ENCODE measurements at places on chromosomes 11 and 22. TPM values are rescaled to one million over a fixed set of nuclear protein-coding genes. Genes with fewer than 3 reads are reported as not detected.

DNA sequence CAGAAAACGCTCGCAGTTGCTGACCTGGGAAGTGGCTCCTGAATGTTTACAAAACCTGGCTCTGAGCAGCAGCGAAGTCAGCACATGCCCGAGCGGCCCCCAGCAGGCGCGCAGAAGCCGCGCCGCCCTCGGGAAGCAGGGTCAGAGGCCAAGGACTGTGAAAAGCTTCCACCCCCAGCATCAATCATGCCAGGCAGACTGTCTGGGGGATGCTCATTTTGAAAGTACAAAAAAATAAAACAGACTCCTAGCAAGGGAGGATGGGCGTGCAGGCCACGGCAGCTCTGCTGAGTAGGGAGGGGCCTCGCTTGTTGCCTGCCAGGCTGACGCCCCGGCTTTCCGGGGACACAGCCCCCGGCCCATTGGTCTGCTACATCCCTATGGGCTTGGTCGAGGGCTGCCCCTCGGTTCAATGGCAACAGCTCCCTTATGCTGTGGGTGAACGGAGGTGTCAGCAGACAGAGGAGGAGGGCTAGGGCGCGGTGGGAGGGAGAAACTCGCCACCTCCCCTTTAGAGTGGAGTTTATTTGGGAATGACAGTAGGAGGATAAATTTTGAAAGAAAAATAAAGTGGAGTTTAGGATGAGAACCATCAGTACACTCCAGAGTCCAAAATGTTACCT, 37.7 kb upstream of the GNB1L start:
- peak; percentile 49 for DNase-seq
- H3K4me3 ChIP-seq = peak overlapping the region; percentile 50
- H3K27ac ChIP-seq = peak overlapping the region; percentile 85

- H3K36me3 ChIP-seq = no peaks in the 10 kb centered on the region
- H3K4me1 ChIP-seq = peaks cover 2% of the 10 kb centered on the region
- peaks cover 35% of the 10 kb centered on the region for H3K27me3 ChIP-seq
- DNase-seq = no peak
- no peak overlapping the region for H3K4me3 ChIP-seq
Measured at GRCh38 chr22:46538814-46539160, 1.4 kb upstream of the CELSR1 start.

GRCh38 chr22:39471381-39472141, 14.7 kb downstream of the MGAT3 start:
- H3K4me1 ChIP-seq = peaks cover 22% of the 10 kb centered on the region
- H3K36me3 ChIP-seq = no peaks in the 10 kb centered on the region
- DNase-seq = peak; percentile 26
- H3K4me3 ChIP-seq = no peak overlapping the region
- no peaks in the 10 kb centered on the region for H3K27me3 ChIP-seq

DNA sequence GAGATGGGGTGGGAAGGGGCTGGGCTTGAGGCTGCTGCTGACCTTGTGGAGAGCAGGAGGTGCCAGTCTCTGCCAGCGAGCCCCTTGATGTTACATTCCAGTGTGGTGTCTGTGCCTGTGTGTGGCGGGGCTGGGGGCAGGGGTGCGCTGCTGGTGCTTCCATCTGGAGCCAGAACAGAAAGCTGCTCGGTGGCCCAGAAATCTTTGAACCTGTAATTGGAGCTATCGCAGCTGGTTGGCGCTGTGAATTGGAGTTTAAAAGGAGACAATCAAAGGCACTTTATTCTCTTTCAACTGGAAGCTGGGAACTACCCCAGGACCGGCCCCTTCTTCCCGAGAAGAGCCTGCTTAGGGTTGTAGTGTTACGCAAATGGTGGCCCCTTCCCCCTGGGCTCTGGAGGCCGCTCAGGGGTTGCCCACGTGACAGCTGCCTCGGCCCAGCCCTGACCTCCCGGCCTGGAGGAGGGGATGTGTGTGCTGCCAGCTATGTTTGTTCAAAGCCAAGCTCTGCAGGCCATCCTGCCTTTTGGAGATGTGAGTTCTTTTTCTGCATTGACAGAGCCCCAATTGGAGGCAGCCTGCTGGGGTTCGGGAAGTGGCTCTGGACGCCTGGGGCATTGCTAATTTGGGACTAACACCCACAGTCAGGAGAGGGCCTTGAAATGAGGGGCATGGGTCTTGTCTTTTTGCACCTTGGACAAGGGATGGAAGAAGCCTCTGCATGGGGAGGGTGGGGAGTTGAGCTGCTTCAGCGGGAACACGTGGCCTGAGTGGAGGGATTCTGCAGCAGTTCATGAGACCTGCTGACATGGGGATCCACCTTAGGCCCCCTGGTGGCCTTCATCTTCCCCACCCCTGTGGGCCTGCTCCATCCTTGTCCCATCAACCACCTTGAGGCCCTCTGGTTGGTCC, 14.0 kb upstream of the ARSA start:
- no peak overlapping the region for H3K4me3 ChIP-seq
- no peaks in the 10 kb centered on the region for H3K36me3 ChIP-seq
- no peak overlapping the region for H3K27ac ChIP-seq
- H3K4me1 ChIP-seq = no peaks in the 10 kb centered on the region

DNA sequence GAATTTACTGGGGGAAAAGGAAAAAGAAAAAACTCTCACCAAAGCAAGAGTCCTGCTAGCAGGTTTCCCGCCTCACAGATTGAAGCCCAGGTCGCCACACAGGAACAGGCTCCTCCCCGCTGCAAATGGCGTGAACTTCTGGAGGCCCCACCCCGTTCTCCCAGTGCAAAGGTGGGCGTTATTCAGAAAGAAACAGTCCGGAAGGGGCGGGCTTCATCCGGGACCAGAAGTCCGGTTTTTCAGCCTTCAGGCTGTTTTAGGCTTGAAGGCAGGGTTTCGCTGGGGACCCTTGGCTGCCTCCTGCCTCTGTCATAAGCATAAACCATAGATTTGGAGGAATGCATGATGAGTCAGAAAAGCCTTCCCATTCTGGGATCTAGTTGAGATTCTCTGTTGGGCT, 148.3 kb upstream of the POU2AF2 start:
- no peak overlapping the region for H3K4me3 ChIP-seq
- DNase-seq = no peak
- H3K4me1 ChIP-seq = no peaks in the 10 kb centered on the region
- H3K27me3 ChIP-seq = peaks cover 5% of the 10 kb centered on the region
- no peak overlapping the region for H3K27ac ChIP-seq

DNA sequence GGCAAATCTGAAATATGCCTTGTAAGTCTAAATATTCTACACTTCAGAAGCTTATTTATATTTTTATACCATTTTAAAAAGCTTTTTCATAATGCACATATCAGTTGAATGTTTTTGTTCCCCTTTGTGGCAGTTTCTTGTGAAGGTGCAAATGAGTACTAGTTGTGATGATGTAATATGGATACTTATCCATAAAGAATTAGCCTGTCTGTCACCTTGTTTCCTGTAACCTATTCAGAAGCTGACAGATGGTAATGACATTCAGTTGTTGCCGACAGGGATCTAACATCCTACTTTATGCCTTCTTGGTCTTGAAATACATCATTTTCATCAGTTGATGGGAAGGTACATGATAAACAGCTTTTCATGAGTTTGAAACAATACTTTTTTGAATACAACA, 2.9 kb downstream of the QSER1 start:
- H3K4me3 ChIP-seq = no peak overlapping the region
- no peak for DNase-seq
- no peaks in the 10 kb centered on the region for H3K36me3 ChIP-seq

- H3K27me3 ChIP-seq = no peaks in the 10 kb centered on the region
- H3K36me3 ChIP-seq = no peaks in the 10 kb centered on the region
- H3K4me1 ChIP-seq = no peaks in the 10 kb centered on the region
- no peak overlapping the region for H3K27ac ChIP-seq
Measured at GRCh38 chr11:121792185-121792584, 323.8 kb downstream of the BLID start.

GRCh38 chr22:22248878-22249277, 4.3 kb downstream of the VPREB1 start:
- no peaks in the 10 kb centered on the region for H3K27me3 ChIP-seq
- peak; percentile 29 for DNase-seq
- H3K27ac ChIP-seq = peak overlapping the region; percentile 2
- H3K4me3 ChIP-seq = no peak overlapping the region

DNA sequence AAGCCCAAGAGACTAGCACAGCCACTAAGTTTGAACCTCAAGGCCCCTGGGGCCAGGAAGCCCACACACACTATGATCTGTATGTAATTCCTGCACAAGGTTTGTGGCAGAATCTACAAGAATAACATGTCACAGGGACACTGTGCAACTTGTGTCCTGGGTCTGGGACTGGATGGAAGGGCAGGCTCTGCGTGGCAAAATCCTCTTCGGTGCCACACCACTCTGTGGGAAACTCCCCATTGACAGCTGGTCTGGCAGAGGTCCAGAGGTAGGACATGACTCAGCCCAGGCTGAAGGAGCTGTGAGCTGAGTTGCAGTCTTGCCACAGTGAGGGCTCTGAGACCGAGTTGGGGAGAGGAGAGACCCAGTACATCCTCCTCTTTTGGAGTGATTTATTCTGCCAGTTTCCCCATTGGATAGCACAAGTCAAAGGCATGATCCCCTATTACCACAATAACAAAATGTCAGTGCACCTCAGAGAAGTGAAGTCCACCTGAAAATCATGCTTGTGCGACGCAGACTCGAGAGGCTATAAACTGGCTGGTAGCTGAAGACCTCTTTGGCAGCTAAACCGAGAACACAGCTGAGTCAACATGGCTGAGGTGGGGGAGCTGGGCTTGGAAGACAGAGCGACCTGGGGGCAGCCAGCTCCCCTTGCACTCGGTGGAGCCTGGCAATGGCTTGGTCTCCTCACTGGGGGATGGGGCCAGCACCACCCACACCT, 23.3 kb upstream of the SERPIND1 start:
- H3K27me3 ChIP-seq = no peaks in the 10 kb centered on the region
- no peak for DNase-seq
- no peaks in the 10 kb centered on the region for H3K4me1 ChIP-seq
- peaks cover 20% of the 10 kb centered on the region for H3K36me3 ChIP-seq
- H3K27ac ChIP-seq = no peak overlapping the region

The NCF4 gene
- total RNA-seq = 60.1 TPM

DNA sequence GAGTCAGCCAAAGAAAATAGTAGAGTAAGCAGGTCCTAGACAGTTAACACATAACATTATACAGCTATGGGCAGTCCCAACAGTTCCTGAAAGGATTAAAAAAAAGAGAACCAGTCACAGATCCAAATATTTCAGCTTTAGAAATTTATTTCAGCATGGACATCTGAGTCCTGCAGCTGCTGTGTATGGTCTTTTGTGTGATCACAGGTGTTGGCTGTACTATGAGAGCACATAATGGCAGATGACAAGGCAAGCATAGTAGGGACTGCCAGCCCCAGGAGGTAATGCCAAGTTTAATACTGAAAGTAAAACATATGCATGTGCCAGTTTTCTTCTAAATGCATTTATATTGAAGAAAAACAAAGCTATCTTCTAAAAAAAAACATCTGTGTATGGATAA, 158.1 kb downstream of the GRIA4 start:
- no peak overlapping the region for H3K27ac ChIP-seq
- no peaks in the 10 kb centered on the region for H3K36me3 ChIP-seq
- H3K4me1 ChIP-seq = no peaks in the 10 kb centered on the region
- H3K27me3 ChIP-seq = no peaks in the 10 kb centered on the region

GRCh38 chr11:72897506-72897905, 83.3 kb downstream of the ATG16L2 start:
- no peaks in the 10 kb centered on the region for H3K4me1 ChIP-seq
- H3K27ac ChIP-seq = no peak overlapping the region
- peaks cover 7% of the 10 kb centered on the region for H3K36me3 ChIP-seq

DNA sequence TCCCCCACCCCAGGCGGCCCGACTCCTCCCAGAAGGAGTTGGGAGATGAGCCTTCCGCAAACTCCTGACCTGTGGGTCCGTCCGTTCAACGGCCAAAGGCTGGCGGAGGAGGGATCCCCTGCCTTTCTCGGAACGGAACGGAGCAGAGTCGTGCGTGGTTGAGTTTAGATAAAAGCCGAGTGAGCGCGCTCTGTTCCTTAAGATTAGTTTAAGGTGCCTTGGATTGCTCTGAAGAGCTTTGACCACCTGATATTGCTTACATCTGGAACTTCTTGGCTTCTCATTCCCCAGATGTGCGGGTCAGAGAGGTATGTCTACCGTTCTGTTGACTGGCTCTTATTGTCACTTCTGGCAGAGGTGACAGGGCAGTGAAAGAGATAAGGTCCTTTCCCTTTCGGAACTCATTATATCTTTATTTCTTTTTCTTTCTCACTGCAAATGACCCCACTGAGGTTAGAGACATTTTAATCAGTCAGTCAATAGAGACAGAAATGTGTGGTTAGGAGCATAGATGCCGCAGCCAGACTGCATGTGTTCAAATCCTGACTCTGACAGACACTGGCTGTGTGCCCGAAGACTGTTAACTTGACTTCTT, at the start of gene TRIM6:
TSS of gene TRIM6 (plus strand) at position 31 of the 595 bp plus-strand sequence. CDS start at position 292, 261 bp downstream.
- no peaks in the 10 kb centered on the region for H3K36me3 ChIP-seq
- H3K4me1 ChIP-seq = peaks cover 7% of the 10 kb centered on the region
- peaks cover 2% of the 10 kb centered on the region for H3K27me3 ChIP-seq
- DNase-seq = peak; percentile 19

The IGLL5 gene
- total RNA-seq = not detected

Measured in activated CD4-positive, alpha-beta memory T cell treated with anti-CD3 and anti-CD28 coated beads, Interleukin-2, amount 10 ng/mL, durations not matched to agents 7 days and 5 days (primary cell).